Choroid plexus epithelial cell (primary cell): ENCODE measurements at places on chromosomes 3 and 15.

DNA sequence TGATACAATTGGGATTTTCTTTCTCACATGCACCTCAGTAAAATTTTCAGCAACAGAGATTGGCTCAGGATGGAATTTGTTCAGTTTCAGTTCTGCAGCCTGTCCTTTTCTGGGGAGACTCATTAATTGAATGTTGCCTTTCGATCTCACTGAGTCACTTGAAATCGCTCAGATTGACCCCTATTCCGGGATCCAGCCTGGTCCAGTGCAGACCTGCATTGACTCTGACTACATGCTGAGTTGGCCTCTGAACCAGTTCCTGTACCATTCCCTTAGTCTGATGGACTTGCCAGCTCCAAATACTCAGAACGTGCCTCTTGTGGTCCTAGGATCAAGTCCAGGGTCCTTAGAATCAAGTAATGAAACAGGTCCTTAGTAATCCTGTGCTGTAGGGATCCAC, 9.4 kb downstream of the IGF1R start:
- DNase-seq: no peak

DNA sequence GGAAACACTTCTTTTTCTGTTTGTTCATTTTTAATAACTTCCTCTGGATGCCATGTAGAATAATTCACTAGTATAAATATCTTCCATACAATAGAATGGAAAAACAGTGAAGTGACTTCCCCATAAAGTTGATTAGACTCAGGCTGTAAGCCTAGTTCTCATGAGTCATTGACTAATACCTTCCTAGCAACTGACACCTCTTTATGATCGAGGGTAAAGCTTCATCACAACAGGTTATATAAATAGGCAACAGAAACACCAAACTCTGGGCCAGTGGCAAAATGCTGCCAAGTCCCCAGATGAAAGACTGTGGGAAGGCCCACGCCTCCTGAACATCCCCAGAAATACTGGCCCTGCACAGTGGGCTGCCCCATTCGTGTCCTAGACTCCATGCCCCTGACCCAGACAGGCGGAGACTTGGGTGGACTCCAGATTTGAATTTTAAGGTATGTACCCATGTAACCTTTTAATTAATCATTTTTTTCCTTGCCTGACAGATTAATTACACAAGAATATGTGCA, 71.3 kb upstream of the TBC1D23 start:
- no peak for DNase-seq

- peak; percentile 56 for DNase-seq
Observed at GRCh38 chr3:149638228-149639092, 19.4 kb downstream of the WWTR1 start.

DNA sequence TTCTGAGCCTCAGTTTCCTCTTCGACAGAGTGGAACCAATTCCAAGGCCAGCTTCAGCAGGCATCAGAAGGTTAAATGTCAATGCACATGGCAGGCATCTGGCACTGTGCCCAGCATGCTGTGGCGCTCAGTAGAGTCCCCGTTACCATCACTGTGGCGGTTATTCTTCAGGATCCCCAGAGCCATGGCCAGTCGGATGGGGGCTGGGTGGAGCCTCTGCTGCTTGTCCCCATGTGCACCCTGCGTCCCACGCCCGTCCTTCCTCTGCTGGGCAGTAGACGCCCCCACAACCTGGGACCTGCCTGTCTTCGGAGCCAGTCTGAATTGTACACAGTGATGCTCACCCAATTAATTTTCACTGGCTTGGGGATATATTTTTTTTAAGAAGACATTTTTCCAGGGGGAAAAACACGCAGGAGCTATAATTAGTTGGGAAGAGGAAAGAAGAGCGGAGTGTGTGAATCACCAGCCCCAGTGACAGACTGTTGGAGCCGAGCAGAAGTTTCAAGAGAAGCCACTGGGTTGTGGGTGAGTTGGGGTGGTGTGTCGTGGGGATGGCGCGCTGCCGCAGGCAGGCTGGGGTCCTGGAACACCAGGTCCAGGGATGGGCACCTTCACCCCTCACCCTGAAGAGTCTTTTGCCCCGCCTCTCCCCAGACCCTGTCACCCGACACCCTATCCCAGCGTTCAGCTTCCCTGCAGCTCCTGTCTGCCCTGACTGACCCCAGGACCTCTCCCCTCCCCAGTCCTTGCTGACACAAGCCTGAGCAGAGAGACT, 26.8 kb upstream of the RPL29 start:
- DNase-seq: no peak

DNA sequence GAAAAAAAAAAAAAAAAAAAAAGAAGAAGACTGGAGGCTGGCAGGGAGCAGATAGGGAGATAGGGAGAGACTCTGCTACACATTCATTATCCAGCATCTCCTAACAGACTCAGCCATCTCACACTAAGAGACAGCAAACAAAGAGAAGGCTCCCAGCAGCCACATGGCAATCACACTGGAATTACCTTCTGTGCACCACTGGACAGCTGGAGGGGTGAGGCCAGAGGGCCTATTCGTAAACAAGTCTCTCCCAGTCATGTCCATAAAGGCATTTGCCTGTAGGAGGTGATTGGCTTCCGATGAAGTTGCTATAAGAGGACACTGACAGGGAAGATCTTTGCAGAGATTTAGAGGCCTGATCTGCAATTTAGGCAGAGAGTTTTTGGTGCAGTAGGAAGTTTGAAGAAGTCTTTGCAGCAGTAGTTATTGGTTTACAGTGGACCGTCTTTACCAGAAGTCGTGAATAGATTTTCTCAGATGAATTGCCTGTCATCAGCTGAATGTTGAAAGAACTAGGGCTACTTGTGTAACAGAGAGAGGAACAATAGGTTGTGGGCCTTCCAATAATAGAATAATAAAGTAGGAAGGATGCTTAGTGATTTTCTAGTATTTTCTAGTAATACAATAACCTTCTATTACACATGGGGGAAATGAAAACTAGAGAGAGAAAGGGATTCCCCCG, 89.7 kb downstream of the TP63 start:
- DNase-seq: no peak

GRCh38 chr3:158864492-158864891, 62.6 kb downstream of the MFSD1 start:
- DNase-seq: no peak

GRCh38 chr15:42024303-42024702, 3.5 kb upstream of the PLA2G4E start:
- DNase-seq: no peak

- no peak for DNase-seq
Observed at GRCh38 chr15:74726774-74727164, 1.4 kb upstream of the CYP1A1 start.

- peak; percentile 74 for DNase-seq
Observed at GRCh38 chr3:9778143-9779074, 8.7 kb upstream of the CAMK1 start.

DNA sequence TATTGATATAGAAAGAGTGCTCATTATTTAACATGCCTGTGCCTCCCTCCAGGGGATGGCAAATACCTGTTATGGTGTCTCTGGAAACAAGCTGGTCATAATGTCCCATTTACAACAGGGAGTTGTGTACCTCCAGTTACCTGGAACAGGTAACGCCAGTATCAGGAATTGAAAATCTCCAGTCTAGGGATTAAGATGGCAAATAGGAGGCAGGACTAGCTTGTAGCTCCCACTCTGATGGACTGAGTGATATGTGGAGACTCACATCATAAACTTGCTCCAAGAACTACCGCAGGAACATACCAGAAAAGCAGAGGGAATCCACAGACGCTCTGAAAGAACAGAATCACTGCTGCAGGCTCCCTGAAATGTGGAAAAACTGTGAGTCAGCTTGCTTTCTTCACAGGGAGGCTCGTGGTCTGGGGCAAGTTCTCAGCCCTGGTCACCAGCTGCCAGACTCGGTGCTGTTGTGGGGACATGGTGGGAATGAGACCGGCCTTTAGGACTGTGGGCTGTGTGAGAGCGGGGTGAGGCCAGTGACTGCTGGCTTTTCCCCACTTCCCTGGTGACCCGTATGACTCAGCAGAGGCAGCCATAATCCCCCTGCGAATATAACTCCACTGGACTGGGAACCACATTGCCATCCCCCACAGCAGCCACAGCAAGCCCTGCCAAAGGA, 97.4 kb downstream of the KCNAB1 start:
- DNase-seq: peak; percentile 57

GRCh38 chr15:41499109-41499851, 5.6 kb downstream of the ITPKA start:
- no peak for DNase-seq
